GM23248 (cell line): ENCODE measurements at places on chromosomes 2 and 18. TPM values are rescaled to one million over a fixed set of nuclear protein-coding genes. Genes with fewer than 3 reads are reported as not detected.

MEX3C gene
- 44.5 and 50.7 TPM in 2 replicates for total RNA-seq

OSBPL6 gene
- 6.3 and 8.9 TPM in 2 replicates for total RNA-seq

ABCB11 gene
- not detected in 2 replicates for total RNA-seq

- peak; percentile 52 for DNase-seq
Observed at GRCh38 chr2:144477957-144478311, 42.0 kb downstream of the ZEB2 start.

- no peak for DNase-seq
Observed at GRCh38 chr2:65067806-65068553, 11.8 kb downstream of the CEP68 start.

GRCh38 chr2:63681896-63682295, 93.1 kb downstream of the MDH1 start:
- DNase-seq, result no peak

DNA sequence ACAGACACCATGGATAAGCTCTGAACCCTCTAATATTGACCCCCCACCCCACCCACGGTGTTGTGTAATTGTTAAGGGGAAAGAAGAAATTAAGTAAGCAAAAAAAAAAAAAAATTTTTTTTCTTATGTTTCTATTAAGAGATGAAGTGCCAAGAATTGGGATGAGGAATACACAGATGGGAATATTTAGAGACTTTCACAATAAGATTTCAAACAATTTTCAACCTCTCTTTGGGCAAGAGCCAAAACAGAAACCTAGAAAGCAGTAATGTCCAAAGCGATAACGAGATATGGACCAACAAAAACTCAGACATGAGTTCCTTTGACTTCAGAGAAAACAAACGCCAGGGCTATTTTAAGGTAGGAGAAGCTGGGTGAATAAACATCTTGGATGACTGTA, 14.4 kb downstream of the PIEZO2 start:
- DNase-seq, result no peak

- DNase-seq, result peak; percentile 26
Observed at GRCh38 chr2:11024259-11024645, 112.5 kb downstream of the KCNF1 start.

GRCh38 chr18:30705943-30706342, 336.6 kb downstream of the DSC3 start:
- DNase-seq, result no peak

GRCh38 chr2:45743531-45744396, 92.3 kb downstream of the PRKCE start:
- peak; percentile 88 for DNase-seq

DNA sequence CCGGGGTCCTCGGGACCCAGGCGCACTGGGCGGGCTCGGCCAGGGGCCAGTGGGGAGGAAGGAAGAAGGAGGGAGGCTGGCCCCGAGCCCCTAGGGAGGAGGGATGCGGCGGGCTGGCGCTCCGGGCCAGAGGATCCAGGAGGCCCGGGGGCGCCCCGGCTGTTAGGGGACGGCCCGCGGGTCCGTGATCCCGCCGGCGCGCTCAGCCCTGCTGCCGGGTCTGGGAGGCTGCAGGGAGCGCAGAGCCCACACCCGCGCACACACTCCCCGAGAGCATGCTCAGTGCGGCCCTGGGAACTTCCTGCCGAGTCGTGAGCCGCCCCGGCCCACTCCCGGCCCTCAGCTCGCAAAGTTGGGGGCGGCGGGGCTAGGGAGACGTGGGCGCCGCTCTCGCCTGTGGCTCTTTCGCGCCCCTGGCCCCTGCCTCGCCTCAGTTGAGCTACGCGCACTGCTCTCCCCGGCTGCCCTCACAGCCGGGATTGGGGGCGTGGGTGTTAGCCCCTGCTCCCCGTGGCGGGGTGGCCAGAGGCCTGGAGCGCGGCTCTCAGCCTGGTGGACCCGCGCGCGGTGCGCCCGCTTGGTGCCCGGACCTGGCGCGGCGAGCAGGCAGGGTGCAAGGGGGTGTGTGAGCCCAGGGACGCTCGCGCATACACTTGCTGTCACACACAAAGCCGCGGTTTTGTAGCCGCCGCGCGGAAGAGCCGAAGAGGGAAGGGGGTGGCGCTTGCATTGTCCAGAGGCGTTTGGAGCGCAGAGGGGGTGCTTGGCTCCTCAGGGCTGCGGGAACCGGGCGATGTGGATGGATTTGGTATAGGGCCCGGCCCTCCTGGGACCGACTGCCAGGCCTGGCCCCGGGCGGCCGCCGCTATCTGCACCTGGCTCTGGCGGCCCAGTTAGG, 132.9 kb upstream of the MGAT5 start:
- DNase-seq, result peak; percentile 87
